ENCODE measurements at places on chromosomes 3 and 15. TPM values are rescaled to one million over a fixed set of nuclear protein-coding genes. Genes with fewer than 3 reads are reported as not detected.

ZNF501 gene
- not detected for total RNA-seq

ZNF385D gene
- total RNA-seq = not detected

IL17RB gene
- total RNA-seq = 1.2 TPM

PPP2R3A gene
- 3.6 TPM for total RNA-seq

ILDR1 gene
- not detected for total RNA-seq

MLF1 gene
- 22.0 TPM for total RNA-seq

CCR3 gene
- not detected for total RNA-seq

ATP10A gene
- 8.0 TPM for total RNA-seq

NOX5 gene
- 0.41 TPM for total RNA-seq

CFAP100 gene
- not detected for total RNA-seq

THUMPD3 gene
- 68.1 TPM for total RNA-seq

CERS3 gene
- not detected for total RNA-seq

SLC9C1 gene
- total RNA-seq = not detected

EIF4E3 gene
- 3.7 TPM for total RNA-seq

FANCD2OS gene
- not detected for total RNA-seq

IL5RA gene
- total RNA-seq = not detected

ATP13A5 gene
- not detected for total RNA-seq

SLCO2A1 gene
- 0.08 TPM for total RNA-seq

FBXL2 gene
- 9.5 TPM for total RNA-seq

ADAMTS7 gene
- total RNA-seq = 6.2 TPM

PATL2 gene
- 0.28 TPM for total RNA-seq

CHDH gene
- 1.4 TPM for total RNA-seq

LYZL4 gene
- total RNA-seq = not detected

TIGIT gene
- total RNA-seq = not detected

LRRIQ4 gene
- total RNA-seq = not detected

MAPKBP1 gene
- 4.7 TPM for total RNA-seq

LRRK1 gene
- 21.0 TPM for total RNA-seq

C3orf80 gene
- 1.8 TPM for total RNA-seq

ZDHHC19 gene
- total RNA-seq = not detected

PRTG gene
- total RNA-seq = 9.9 TPM

CCR8 gene
- total RNA-seq = not detected

GNAT1 gene
- total RNA-seq = not detected

Measured in A549 treated with ZK216348 at 1 μM for 4 hours (cell line).